ENCODE measurements at places on chromosomes 5 and 9.

GRCh38 chr5:179417016-179417415 lies 71.8 kb upstream of the ADAMTS2 start:
- DNase-seq = no peak

DNA sequence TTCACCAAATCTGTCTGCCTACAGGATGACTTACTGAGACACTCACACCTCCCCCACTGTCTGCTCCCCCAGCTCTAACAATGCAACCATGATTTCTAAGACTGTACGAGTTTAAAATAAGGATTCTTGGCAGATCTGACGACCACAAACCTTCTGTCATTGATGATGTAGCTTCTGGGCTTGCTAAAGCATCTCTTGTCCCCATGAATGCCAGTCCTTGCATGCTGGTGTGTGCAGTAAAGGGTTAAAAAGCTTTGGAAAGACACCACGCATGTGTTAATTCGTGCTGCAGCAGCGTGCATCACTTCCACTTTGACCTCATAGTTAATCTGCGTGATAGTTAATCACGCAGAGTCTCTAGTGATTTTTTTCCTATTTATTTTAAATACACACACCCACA lies 411 bp upstream of the GABRG2 start:
- DNase-seq = no peak

GRCh38 chr9:89902450-89903140 lies 297.8 kb downstream of the GADD45G start:
- no peak for DNase-seq

GRCh38 chr9:16744394-16744793 lies 126.1 kb downstream of the BNC2 start:
- no peak for DNase-seq

- no peak for DNase-seq
Observed at GRCh38 chr5:128649192-128649591, 111.1 kb upstream of the FBN2 start.

GRCh38 chr9:125202846-125203618 lies 2.7 kb downstream of the RABEPK start:
- DNase-seq = no peak

All from NCI-H1105 treated with DMSO at 0.1 percent for 48 hours (cell line).